AG04449 (cell line): ENCODE measurements at places on chromosomes 7 and 10.

DNA sequence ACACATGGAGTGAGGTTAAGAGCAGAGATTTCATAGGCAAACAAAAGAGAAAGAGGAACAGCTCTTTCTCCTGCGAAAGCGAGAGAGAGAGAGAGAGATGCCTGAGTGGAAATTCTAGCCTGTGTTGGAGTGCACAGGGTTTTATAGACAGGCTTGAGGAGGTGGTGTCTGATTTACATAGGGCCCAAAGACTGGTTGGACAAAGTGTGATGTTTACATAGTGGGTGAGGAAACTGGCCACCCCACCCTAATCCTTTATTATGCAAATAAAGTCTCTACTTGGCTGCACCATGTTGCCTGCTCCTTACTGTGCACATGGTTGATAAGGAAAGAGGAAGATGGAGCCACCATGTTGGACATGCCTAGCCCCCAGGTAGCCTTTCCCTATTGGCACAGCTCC is 967.8 kb upstream of the SORCS1 start:
- no peak for DNase-seq

GRCh38 chr7:151437159-151437553 is 2.8 kb downstream of the CRYGN start:
- no peak for DNase-seq

- no peak for DNase-seq
These were observed 34.5 kb upstream of the RBM20 start for GRCh38 chr10:110609605-110610004.

DNA sequence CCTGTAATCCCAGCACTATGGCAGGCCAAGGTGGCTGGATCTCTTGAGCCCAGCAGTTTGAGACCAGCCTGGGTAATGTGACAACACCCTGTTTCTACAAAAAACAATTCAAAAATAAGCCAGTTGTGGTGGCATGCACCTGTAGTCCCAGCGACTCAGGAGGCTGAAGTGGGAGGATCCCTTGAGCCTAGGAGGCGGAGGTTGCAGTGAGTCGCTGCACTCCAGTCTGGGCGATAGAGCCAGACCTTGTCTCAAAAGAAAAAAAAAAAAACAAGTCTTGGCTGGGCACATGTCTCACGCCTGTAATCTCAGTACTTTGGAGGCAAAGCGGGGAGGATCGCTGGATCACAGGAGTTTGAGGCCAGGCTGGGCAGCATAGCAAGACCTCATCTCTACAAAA is 74.6 kb upstream of the PDSS1 start:
- DNase-seq: no peak

GRCh38 chr7:47513741-47514241 is 68.1 kb downstream of the TNS3 start:
- no peak for DNase-seq

GRCh38 chr7:147658392-147658967 is 932.1 kb upstream of the C7orf33 start:
- DNase-seq: no peak

- DNase-seq: no peak
These were observed 63.0 kb upstream of the EGFR start for GRCh38 chr7:54955696-54956420.

DNA sequence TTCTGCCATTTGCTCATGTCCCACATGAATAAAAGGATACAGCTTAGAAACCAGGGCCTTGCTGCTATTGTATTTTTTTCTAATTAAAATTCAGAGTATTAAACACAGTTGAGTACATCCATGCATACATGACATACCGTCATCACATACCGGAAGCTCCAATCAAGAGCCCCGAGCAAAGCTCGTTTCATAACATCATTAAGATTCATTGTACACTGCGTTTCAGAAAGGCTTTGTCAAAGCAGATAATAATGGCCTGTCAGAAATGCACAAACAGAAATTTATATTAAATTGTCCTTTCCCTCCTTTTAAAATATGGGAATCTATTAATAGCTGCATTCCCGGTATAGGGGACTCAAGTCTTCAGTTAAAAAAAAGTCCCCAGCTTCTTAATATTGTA is 103.4 kb downstream of the PRTFDC1 start:
- no peak for DNase-seq

- DNase-seq: no peak
These were observed 119.5 kb downstream of the BAMBI start for GRCh38 chr10:28796606-28797512.

DNA sequence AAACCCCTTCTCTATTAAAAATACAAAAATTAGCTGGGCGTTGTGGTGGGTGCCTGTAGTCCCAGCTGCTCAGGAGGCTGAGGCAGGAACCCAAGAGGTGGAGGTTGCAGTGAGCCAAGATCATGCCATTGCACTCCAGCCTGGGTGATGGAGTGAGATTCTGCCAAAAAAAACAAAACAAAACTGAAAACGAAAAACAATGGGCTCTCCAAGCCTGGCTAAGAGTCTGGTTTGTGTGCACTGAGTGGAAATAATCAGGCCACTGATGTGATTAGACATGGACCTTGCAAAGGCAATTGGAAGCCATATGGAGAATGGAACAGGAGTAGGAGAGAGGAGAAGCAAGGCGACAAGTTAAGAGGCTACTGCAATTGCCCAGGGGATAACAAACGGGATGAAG is 60.1 kb upstream of the GSDME start:
- no peak for DNase-seq

DNA sequence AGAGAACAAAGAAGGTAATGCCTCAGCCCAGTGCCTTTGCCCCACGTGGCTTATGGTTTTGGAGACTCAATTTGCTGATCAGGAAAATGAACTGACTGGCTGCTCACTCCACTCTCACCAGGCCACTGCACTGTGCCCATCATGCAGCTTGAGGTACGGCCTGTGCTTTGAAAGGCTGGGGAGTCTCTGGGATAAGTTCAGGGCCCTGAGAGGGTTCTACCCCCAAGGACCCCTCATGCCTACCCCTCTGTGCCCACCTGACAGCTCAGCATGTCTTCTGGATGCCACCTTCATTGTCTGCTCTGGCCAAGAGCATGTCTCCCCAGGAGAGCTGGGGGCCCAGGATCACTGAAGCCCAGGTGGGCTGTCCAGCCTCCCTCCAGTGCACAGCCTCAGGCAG is 45.5 kb upstream of the ZNF722 start:
- DNase-seq: no peak

GRCh38 chr7:74030861-74031260 is 2.9 kb downstream of the ELN start:
- DNase-seq: no peak

DNA sequence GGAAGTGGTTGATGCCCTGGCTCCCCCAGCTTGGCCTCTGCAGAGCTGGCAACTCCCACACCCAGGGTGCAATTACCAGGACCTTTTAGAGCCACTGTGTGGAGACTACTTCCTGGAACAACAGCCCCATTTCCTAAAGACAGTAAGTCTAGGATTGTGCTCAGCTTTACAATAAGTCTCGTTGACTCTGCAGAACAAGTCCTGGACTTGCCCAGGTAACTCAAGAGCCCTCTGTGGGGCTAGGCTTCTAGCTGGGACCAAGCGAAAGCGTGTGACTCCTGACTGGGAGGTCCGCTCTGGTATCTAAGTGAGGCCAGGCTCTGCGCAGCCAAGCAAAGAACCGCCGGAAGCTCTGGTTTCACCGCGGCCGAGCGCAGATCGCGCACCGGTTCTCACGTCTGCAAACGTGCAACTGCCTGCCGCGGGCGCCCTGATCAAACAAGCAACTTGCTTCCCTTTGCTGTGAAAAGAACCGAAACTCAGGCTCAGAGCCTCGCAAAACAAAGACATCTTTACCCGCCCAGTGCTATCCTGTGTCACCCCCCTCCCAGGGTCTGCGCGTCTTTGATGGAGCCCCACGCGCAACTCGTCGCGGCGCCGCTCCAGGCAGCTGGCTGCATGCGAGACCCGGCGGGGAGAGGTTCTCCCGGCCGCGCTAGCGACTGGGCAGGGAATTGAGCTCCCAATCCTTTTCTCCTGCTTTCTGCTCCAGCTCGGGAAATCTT is 4.4 kb upstream of the PDLIM1 start:
- DNase-seq: no peak

DNA sequence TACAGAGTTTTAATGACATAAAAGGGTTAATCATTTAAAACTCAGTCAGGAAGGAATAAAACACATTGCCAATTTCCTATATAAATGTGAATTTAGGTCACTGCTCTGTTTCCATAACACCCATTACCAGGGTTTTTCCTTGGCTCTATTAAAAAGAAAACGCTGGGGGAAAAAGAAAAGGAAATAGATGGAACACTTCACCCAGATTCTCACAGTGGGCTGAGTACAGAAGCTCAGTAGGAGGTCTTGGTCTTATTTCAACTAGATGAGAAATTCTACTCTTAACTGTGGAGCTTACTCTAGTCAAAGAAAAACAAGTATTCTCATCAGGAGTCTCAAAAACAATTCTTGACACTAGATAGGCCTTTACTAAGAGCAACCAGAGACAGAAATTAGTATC is 36.5 kb downstream of the GLUD1 start:
- DNase-seq: no peak

DNA sequence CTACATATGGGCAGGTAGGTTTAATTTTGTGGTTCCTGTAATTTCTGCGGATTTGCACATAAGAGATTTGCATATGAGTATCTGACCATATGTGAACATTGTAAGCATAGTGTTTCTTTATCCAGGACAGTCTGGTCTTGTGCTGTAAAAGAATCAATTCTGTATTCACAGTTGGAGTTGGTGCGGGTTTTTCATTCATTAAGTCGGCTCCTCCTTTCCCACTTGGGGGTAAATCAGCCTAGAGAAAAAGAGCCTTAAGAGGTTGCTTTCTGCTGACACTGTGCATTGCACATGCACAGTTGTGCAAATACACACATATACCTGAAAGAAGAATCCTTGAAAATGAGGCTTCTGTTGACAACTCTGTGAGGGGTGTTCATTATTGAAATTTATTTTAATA is 6.1 kb upstream of the CYP26C1 start:
- DNase-seq: no peak

DNA sequence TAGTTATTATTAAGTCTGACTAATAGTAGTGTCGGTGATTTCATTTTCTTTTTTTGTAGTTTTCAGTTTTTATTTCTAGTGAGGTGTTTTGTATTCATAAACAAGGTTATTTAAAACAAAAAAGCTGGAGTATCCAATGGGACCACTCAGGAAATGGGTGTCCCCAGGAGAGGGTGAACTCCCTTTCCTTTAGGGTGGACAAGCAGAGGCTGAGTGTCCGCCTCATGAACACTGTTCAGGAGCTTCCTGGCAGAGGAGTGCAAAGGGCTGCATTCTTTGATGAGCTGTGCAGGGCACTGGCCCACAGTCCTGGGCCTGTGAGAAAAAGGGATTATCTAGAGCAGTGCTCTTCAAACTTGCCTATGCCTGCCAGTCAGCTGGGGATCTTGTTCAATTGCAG is 56.0 kb downstream of the ADAMTS14 start:
- DNase-seq: no peak

DNA sequence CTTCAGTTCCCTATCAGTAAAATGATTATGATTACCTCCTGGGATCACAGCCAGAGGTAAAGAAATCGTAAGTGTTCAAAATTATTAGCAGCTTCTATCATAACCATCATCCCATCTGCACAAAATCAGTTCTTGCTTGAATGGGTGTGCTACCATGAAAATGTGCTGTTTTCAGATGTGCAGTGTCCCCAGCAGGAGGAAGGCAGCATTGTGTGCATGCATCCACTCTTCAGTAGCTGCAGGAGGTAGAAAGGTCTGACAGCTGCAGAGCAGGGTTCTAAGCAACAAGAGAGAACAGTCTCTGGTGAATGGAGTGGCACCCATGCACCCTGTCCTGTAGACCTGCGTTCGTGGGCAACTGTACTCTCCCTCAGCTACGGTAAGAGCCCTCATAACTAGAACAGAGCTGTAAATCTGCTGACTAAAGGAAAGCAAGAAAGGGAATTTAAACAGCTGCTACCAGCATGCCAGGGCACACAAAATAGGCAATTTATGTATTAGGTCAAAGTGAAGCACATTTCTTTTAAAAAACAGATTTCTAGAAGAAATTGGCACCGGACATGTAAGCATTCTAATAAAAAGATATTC is 21.2 kb downstream of the VSTM2A start:
- DNase-seq: no peak

GRCh38 chr10:122078965-122079795 is 90.2 kb downstream of the TACC2 start:
- DNase-seq: no peak

DNA sequence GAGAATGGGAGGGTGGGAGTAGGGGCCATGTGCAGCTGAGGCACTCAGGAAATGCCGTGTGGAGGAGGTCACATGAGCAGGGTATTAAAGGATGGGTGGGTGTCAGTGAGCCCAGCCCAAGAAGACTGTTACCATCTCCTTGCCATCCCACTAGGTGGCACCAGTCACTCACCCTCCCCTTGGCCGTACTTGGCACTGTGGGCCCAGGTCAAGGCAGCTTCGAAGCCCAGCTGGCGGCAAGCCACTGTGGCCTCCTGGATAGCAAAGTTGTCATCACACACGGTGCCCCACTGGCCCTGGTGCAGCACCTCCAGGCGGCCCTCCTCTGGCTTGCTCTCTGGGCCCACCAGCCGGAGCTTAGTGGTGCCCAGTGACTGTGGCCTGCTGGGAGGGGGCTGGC is 5.4 kb downstream of the LOXL4 start:
- DNase-seq: no peak

DNA sequence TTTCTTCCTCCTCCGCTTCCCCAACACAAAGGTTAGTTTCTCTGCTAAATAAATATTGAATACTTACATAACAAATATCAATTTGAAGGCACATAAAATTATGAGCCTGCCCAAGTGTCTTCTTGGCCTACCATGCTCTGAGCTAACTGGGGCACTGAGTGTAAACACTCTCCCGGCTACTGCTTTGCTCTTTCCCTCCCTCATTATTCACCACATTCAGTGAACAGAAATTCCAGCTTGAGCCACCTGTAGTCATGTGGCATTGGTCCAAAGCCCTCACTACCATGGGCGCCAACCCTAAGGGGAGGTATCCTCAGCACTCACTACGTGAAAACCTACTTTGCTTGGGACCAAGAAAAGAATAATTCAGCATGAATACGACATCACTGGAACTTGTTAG is 409.0 kb downstream of the KCNMA1 start:
- no peak for DNase-seq

- no peak for DNase-seq
These were observed 149.1 kb downstream of the UBE2H start for GRCh38 chr7:129803546-129804081.

DNA sequence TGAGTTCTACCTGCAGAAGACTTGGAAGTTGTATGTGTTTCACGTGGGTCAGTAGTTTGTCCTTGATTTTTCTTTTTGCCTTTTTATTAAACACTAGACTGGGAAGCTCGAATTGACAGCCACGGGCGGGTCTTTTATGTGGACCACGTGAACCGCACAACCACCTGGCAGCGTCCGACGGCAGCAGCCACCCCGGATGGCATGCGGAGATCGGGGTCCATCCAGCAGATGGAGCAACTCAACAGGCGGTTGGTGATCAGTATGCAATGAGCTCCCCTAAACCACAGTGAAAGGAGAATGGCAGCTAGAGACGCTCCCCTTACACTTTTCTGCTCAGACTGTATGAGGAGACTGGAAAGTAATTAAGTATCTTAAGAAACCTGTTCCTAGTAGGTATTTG is 126.7 kb upstream of the STK17A start:
- DNase-seq: no peak

GRCh38 chr10:31602541-31603234 is 283.7 kb downstream of the ZEB1 start:
- DNase-seq: no peak

- DNase-seq: no peak
These were observed 11.3 kb upstream of the TSPAN15 start for GRCh38 chr10:69439813-69440506.
